ENCODE measurements at places on chromosomes 3 and 15.

- peak; percentile 23 for DNase-seq
These were observed 45.8 kb upstream of the FOXP1 start for GRCh38 chr3:71629289-71629688.

DNA sequence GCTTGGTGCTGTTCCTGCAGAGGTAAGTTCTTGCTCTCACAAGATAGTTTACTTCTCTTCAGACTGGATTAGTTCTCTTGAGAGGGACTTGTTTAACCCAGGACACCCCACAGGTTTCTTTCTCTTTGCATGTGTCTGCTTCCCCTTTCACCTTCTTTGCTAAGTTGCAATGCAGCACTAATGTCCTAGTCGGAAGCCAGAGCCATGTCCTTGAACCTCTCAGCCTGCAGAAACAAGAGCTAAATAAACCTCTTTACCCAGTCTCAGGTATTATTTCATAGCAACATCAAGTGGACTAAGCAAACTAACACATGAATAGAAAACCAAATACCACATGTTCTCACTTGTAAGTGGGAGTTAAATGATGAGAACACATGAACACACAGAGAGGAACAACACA lies 915.2 kb downstream of the NSUN3 start:
- DNase-seq: no peak

- no peak for DNase-seq
These were observed 212.1 kb downstream of the ATP8B4 start for GRCh38 chr15:49906966-49907365.

GRCh38 chr3:132803889-132804288 lies 81.7 kb upstream of the NPHP3 start:
- no peak for DNase-seq

DNA sequence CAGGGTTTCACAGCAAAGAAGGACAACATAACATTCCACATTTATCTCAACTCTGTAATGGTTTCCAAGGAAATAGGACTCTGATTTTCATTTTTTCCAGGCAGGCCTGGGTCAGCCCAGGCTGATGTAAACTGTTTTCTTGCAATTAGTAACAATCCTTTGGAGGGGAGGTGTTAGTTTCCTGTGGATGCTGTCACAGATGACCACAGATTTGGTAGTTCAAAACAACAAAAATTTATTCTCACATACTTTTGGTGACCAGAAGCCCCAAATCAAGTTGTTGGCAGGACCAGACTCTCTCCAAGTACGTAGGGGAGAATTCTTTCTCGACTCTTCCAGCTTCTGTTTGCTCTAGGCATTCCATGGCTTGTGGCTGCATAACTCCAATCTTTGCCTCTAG lies 88.0 kb downstream of the EDEM1 start:
- DNase-seq: no peak

GRCh38 chr15:81254916-81255290 lies 58.2 kb downstream of the IL16 start:
- DNase-seq: no peak

DNA sequence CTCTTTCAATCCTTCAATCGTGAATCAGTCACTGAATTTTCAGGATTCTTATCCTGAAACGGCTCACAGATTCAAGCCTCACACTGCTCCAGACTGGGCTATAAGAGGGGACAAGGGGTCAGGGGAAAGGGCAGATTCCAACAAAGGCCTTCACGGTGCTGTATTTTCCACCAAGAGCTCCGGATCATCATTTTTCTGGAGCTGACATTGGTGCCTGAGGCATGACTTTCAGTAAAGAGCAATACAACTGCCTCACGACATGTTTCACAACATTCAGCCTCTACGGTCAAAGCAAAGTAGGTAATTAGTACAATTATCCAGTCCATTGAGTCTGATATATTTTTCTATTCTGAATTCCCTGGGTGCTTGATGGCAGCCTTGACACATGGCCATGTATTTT lies 185.0 kb upstream of the PRICKLE2 start:
- no peak for DNase-seq

GRCh38 chr15:33310481-33311311 lies at the start of gene RYR3:
TSS of gene RYR3 (plus strand) at chr15:33310967. CDS start at chr15:33311046, 79 bp downstream.
- peak; percentile 67 for DNase-seq

DNA sequence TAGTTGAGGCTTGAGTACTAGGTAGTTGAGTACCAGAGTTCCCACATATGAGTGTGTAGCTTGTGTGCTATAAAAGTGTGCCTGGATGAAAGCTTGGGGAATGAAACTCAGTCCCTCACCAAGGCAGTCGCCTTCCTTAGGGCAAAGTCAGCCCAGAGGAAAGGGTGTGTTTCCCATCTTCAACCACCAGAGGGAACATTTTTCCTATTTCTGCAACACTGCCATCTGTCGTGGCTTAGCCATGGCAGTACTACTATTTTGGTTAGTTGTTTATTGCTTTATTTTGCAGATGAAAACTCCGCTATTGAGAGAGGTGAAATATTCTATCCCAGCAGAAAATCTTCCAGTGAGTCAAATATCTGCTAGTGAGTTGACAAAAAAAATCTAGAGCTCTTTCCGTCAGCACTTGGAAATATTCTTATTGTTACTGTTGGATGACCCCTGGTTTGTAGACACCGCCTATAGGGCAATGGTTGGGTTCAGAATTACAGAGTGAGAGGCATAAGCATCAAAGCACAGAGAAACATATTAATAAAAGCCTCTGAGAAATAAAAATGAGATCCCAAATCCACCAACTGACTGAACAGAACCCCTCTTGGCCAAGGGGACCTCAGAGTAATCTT lies 239.9 kb downstream of the CPNE4 start:
- peak; percentile 89 for DNase-seq

GRCh38 chr3:169764312-169764881 lies 463 bp downstream of the TERC start:
- peak; percentile 80 for DNase-seq

DNA sequence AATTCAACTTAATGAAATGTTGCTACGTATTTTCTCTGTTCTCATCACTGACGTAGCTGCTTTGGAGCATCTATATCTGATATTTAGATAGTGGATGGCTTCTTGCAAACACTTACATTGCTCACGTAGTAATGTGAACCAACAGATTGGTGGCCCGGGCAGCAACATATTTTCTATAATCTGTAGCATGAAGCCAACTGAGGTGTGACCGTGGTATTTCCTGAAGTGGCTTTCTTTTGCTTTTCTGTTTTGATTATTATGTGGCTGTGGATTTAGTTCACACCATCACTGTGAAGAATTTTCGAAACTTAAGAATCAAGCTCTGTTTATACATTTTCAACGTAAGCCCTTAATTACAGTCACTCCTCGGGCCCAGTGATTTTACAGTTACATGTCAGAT lies 288.5 kb downstream of the LPP start:
- DNase-seq: no peak

GRCh38 chr3:182149594-182149993 lies 437.9 kb downstream of the SOX2 start:
- DNase-seq: no peak

GRCh38 chr3:99648101-99648500 lies 9.7 kb downstream of the COL8A1 start:
- DNase-seq: no peak

GRCh38 chr3:12155828-12156227 lies 2.9 kb downstream of the TIMP4 start:
- no peak for DNase-seq

- DNase-seq: no peak
These were observed 144.7 kb downstream of the TPRG1 start for GRCh38 chr3:189316296-189317019.

DNA sequence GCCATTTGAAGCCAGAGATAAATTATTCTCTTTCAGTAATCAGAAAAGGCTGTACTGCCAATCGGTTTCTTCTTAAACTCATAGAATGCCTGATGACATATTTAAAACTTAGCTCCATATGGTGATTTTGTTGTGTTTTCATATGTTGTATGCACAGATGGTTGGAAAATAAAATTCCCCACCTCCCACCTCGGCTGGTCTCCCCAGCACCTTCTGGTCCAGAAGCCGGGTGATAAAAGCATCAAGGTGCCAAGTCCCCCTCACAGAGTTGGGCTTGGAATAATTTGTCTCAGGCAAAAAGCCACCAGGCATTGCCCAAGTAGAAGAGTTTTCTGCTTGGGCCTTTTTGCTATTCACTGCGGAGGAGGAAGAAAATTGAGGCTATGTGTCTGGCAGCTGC lies 18.4 kb downstream of the LARS2 start:
- no peak for DNase-seq

GRCh38 chr3:156246961-156247725 lies 126.8 kb downstream of the KCNAB1 start:
- no peak for DNase-seq

GRCh38 chr3:171810629-171811294 lies 479 bp upstream of the PLD1 start:
- no peak for DNase-seq

DNA sequence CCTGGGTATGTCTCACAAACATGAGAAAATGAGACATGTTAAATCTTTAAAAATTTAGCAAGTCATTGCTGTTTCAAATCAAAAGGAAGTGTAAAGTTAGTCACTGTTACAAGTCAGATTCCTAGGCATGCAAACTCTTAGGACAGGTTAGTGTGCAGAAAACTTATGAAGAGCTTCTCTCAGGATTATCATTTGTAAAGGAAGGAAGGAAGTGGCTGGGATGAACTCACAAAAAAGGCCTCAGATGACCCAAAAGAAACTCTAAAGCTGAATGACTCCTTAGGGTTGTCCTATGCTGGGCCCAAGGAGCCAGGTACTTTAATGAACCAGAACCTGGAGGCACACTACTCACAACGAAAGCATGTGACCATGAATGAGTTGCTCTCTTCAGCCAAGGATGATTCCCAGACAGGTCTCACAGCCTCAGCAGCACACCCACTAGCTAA lies 25.0 kb downstream of the MSL2 start:
- no peak for DNase-seq

- DNase-seq: no peak
These were observed 137.8 kb downstream of the NTRK3 start for GRCh38 chr15:88118741-88119140.

DNA sequence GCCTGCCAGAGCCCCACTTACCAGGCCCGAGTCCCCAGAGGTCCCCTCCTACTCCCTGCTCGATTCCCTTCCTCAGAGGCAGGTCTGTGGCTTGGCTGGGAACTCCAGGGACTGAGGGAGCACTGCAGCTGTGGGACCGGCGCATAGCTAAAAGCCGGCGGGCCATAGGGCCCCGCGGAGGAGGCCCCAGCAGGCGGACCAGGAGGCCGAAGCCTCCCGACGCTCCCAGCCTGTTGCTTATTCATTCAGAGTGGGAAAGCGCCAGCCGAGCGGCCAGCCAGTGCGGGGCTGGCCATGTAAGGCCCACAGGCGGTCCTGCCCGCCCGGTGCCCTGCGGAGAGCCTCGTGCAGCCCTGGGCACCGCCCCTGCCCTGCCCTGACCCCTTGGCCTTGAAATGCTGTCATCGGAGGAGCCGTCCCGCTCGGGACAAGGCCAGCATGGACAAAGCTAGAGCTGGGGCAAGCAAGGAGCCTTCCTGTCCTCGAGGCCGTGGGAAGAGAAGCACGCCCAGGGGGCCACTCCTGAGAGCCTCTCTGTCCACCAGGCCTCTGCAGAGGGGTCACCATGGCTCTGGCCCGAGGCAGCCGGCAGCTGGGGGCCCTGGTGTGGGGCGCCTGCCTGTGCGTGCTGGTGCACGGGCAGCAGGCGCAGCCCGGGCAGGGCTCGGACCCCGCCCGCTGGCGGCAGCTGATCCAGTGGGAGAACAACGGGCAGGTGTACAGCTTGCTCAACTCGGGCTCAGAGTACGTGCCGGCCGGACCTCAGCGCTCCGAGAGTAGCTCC lies at the start of gene LOXL1:
TSS of gene LOXL1 (plus strand) at position 244 of the 784 bp plus-strand sequence. CDS start at position 566, 322 bp downstream.
- DNase-seq: peak; percentile 32

DNA sequence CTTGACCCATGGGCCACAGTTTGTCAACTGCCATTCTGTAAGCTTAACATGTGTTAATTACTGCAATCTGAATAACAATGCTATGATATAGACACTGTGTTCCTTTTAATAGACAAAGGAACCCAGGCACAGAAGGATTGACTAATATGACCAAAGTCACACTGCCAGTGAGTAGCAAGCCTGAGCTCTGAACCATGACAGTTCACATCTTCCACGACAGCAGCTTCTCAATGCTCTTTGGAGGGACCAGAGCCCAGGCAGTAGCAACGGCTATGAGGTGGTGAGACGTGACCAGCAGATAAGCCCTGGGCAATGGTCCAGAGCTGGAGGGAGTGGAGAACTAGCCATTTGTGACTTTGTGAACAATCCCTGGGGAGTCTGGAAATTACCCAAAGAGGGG lies 19.4 kb downstream of the CA12 start:
- DNase-seq: peak; percentile 54

GRCh38 chr15:88331291-88331690 lies 74.8 kb upstream of the NTRK3 start:
- DNase-seq: peak; percentile 73

GRCh38 chr3:106296062-106296461 lies 427.2 kb upstream of the CBLB start:
- no peak for DNase-seq

- DNase-seq: no peak
These were observed 49.4 kb downstream of the GTF2E1 start for GRCh38 chr3:120791913-120792312.

- DNase-seq: no peak
These were observed 1.6 kb upstream of the PRKCD start for GRCh38 chr3:53159156-53160060.

DNA sequence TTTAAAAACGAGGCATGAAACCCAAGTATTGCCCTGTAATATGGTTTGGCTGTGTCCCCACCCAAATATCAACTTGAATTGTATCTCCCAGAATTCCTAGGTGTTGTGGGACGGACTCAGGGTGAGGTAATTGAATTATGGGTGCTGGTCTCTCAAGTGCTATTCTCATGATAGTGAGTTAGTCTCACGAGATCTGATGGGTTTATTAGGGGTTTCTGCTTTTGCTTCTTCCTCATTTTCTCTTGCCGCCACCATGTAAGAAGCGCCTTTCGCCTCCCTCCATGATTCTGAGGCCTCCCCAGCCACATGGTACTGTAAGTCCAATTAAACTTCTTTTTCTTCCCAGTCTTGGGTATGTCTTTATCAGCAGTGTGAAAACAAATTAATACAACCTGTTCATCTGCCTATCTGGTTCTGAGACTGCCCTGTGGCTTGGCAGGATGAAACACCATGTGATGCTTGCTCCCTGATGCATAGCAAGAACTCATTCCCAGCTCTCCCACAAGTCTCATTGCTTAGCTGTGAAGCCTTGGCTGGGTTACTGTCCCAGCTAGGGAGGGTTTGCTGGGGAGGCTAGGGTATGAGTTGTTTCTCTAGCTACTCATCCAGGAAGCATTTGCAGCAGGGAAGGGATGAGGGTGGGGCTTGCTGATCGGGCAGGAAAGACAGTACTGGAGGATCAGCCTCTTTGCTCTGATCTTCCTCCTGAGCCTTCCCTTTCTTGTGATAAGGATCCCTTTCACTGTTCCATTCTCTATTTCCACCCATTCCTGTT lies 3.7 kb upstream of the SQOR start:
- no peak for DNase-seq

DNA sequence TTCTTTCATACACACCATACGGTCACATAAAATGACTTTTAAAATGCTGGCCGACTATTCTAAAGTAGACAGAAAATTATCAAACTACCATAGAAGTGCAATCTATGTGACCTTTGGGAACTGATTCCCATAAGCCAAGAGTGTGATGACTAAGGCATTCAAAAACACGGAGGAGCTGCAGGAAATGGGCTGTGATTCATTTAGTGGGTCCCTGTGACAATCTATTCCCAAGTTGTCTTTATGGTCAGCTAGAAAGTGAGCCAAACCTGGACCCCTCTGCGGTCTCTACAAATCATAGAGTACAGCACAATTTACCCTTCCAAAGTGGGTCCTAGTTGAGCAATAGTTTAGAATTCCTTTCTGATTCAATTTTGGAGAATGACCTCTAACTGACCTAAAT lies 251.5 kb upstream of the CBLB start:
- DNase-seq: no peak

GRCh38 chr15:60121845-60122244 lies 117.7 kb downstream of the FOXB1 start:
- DNase-seq: no peak
